ENCODE measurements at places on chromosomes 1 and 21.

GRCh38 chr1:215677112-215677511 is 110.0 kb downstream of the KCTD3 start:
- DNase-seq, result no peak

GRCh38 chr1:32806910-32807523 is 10.1 kb downstream of the YARS1 start:
- no peak for DNase-seq

- no peak for DNase-seq
These were observed 53.5 kb downstream of the SYT6 start for GRCh38 chr1:114100148-114100547.

- DNase-seq, result no peak
These were observed 7.5 kb upstream of the PTPN7 start for GRCh38 chr1:202167708-202168415.

GRCh38 chr1:116168277-116169032 is 57.3 kb downstream of the MAB21L3 start:
- DNase-seq, result peak; percentile 92

GRCh38 chr1:94530373-94530878 is 11.1 kb downstream of the F3 start:
- no peak for DNase-seq

DNA sequence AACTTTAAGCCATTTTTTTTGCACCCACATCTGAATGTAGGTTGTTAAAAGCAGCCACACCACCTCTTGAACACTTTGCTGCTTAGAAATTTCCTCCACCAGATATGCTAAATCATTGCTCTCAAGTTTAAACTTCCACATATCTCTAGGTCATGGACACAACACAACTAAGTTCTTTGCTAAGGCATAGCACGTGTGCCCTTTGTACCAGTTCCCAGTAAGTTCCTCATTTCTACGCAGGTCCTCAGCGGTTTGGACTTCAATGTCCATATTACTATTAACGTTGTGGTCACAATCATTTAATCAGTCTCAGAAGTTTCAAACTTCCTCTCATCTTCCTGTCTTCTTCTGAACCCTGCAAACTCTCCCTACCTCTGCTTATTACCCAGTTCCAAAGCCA is 661.6 kb upstream of the PKN2 start:
- DNase-seq, result no peak

GRCh38 chr1:229318056-229318455 is 24.8 kb downstream of the CCSAP start:
- no peak for DNase-seq
